ENCODE measurements at places on chromosomes 6 and 20.

DNA sequence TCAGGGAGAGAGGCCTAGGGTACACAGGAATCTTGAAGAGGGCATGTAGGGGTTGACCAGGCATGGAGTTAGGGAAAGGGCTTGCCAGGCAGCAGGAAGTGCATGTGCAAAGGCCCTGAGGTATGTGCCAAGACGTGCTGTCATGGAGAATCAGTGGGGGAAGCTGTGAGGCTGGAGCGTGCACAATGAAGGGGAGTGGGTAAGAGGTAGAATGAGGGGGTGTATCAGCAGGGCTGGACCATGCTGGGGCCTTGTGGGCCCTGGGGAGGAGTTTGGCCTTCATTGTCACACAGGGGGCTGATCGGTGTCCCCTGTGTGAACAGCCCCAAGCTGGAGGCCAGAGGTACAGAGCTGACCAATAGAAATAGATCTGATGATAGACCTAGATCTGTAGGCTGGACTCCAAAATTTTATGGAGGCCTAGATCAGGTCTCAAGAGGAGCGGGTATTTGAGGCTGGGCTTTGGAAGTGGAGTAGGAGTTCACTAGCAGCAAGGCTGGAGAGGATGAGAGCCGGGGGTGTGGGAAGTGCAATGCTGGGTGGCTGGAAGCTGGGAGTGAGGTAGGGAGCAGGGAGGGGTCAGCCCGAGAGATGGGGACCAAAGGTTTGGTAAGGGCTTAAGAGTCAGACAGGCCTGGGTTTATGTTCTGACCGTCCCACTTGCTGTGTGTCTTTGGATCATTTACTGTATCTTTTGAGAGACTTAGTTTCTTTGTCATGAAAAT, 3.0 kb downstream of the SRC start:
- no peak for DNase-seq

GRCh38 chr6:146896062-146896813, 297.5 kb downstream of the ADGB start:
- DNase-seq, result no peak

- DNase-seq, result no peak
These were observed 5.0 kb upstream of the ZBTB24 start for GRCh38 chr6:109488001-109488400.

DNA sequence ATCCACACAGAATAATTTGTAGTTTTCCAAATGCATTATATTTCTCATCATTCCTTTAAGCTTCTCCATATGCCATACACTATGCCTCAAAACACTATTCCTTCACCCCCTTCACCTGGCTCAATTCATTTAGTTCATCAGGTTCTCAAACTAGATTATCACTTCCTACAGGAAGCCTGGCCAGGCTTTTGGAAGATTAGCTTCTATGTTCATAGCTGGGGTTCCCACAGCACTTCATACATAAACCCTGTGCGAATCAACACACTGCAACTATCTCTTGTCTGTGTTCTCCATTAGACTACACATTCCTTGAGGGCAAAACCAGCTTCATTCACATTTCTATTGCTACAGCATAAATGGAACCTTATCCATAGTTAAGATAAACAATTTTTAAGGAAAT, 40.5 kb upstream of the PLN start:
- no peak for DNase-seq

DNA sequence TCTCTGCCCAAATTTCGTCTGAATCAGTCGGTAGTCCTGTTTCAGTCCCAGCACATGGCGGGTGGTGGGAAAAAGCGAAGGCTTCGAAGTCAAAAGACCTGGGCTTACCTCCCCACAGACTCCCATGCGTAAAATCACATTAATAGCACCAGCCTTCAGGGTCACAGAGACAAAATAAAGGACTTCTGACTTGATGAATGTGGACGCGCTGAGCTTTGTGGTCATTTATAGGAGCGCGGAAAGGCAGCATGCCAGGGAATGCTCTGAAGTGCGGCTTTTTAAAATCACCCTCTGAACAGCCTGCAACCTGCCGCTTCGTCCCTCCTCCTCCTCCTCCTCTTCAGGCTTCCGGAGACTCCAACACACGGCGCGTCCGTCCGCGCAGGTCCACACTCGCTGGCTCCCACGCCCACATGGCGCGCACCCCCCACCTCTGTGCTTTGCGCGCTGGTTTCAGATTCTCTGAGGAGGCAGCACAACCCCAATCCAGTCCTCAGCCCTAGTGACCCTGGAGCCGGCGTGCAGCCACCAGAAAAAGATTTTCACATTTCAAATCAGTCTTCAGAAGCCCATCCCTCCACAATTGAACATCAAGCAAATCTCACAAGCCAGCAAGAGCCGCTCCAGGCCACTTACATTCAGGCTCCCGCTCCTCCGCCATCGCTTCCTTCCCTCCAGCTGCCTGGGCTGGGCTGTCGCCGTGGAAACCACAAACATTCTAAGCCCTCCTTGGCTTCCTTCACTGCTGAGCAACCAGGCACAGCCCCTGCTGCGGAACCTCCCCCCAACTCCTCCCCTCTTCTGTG, at the start of gene C6orf118:
Gene C6orf118, minus strand, starts transcription at position 680 of the 806 bp plus-strand sequence. Its CDS starts 19 bp downstream, at position 661.
- no peak for DNase-seq

DNA sequence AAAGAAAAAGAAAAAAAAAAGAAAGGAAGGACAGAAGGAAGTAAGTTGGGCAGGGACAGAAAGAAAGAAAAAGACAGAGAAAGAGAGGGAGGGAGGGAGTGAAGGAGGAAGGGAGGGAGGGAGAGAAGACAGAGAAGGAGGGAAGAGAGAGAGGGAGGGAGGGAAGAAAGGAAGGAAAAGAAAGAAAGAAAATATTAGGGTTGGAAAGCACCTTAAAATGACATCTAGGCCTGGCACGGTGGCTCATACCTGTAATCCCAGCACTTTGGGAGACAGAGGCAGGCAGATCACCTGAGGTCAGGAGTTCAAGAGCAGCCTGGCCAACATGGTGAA, 33.2 kb downstream of the FASTKD5 start:
- DNase-seq, result no peak

GRCh38 chr20:62655282-62656196, 13.2 kb downstream of the SLCO4A1 start:
- DNase-seq, result no peak

DNA sequence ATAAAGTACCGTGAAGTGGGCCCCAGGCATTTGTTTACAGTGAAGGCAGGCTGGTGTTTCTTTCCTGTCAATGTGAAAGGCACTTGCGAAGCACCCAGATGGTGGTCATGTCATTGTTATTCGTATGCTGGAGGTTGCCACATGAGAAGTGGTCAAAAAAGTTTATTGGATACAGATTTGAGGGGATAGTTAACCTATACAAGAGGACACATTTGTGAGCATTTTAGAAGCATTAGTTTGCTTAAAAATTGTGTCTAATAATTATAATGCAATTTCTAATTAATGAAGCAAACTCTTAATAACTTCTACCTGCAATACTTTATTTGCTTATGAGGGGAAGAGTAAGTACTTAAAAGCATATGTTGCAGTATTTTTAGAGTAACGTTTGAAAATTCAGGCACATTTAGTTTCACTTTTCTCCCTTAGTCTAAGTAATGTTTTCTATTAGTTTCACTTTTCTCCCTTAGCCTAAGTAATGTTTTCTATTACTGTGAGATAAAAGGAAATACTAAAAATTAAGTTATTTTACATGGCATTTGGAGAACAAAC, 120.7 kb upstream of the CLDN20 start:
- no peak for DNase-seq

GRCh38 chr6:53295176-53295575, 53.6 kb downstream of the ELOVL5 start:
- DNase-seq, result no peak

- no peak for DNase-seq
These were observed 91.7 kb upstream of the HDDC2 start for GRCh38 chr6:125393449-125393858.

DNA sequence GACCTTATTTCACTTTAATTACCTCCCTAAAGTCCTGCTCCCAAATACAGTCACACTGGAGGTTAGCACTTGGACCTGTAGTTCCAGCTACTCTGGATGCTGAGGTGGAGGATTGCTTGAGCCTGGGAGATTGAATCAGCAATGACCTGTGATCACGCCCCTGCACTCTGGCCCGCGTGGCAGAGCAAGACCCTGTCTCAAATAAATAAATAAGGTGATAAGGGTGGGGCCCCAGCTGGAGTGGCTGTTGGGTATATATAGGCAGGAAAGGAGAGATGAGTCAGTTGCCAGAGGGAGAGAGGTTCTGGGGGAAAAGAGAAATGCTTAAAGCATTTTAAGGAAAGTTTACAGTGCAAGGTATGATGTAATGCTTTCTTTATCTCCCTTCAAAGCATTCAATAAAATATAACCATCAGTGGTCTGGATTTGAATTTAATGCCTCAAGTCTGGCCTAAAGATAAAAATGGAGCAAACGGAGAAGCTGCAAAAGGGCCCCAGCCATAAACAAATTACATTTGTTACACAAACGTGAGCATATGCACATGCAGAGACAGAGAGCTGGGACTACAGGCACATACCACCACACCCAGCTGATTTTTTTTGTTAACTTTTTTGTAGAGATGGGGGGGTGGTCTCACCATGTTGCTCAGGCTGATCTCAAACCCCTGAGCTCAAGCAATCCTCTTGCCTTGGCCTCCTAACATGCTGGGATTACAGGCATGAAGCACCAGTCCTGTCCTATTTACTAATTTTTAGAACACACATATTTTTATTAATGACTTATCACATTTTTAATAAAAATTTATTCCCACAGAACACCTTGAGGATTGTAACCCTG, 6.1 kb upstream of the PM20D2 start:
- DNase-seq, result no peak

GRCh38 chr20:23151008-23151703, 65.0 kb upstream of the CD93 start:
- DNase-seq, result no peak

GRCh38 chr6:104699593-104700329, 160.0 kb downstream of the HACE1 start:
- no peak for DNase-seq

GRCh38 chr20:32636283-32636682, 37.5 kb downstream of the C20orf203 start:
- DNase-seq, result no peak

DNA sequence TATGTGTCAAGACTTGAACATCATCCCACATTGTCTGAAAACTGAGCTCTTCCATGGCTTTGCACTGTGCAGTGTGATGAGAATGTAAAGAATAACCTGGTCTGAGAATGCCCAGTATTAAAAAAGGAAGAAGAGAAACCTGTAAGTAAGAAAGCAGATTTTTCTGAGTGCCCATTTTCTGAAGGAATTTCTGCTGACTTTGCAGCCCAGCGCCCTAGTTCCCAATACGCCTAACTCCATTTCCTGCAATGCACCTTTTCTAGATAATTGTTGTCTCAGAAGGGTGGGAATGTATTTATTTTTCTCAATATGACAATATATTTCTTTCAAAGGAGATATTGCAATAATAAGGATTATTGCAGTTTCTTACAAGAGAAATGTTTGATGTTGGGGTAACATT, 231.5 kb downstream of the HAO1 start:
- DNase-seq, result no peak

DNA sequence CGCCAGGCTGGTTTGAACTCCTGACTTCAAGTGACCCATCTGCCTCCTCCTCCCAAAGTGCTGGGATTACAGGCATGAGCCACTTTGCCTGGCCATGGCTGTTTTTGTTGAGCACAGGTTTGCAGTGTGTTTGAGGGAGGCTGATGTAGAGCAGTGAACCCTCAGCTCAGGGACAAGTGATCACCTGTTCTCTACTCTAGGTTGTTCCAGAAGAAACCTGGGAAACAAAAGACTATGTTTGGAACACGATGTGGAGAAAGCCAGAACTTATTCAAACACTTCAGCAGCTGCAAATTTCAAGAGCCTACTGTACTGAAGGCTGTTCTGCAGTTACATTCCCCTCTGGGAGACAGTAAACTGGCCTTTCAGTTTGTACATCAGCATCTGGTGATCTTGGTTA, 4.7 kb downstream of the TULP1 start:
- no peak for DNase-seq

DNA sequence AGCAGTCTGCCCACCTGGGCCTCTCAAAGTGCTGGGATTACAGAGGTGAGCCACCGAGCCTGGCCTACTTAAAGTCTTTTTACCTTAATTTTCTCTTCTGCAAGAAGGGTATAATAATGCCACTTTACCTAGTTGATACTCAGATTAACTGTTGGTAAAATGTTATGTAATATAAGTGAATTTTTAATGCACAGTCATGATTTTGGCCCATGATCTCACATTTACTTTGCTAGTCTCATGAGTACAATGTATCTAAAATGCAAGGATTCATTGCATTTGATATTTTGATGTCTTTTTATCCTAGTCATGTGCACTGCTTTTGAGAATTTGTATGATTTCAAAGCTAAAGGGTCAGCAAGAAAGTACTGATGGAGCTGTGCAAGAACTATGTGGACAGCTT, 13.1 kb downstream of the DNAH8 start:
- DNase-seq, result no peak

DNA sequence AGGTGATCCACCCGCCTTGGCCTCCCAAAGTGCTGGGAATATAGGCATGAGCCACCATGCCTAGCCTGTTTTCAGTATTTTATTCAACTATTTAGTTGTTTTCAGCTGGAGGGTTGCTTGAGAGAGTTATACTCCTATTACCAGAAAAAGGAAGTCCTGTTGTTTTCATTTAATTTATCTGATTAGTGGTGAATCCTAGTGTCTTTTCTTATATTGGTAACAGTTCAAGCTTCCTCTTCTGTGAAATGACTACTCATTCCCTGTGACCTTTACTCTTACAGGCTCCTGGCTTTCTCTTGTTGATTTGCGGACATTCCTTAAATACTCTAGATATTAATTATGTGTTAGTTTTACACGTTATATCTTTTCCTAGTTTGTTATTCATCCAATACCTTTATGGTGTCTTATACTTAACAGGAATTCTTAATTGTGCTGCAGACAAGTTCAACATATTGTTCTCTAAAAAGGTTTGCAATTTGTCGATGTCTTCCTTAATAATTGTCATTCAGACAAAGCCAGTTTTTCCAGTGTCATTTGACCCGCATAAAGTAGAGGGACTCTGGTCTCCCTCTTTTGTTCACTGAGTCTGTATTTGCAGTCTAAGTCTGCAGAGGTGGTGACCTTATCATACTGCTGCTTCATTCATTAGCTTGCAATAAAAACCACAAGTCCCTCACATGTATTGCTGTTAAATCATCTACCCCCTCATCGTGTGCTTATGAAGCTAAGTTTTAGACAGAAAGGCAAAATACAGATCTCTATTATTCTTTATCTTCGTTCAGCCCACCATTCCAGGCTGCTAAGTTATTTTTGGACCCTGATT, 51.4 kb downstream of the ZBTB9 start:
- no peak for DNase-seq

- no peak for DNase-seq
These were observed 170.5 kb upstream of the RGS17 start for GRCh38 chr6:153301602-153302001.

Measured in activated CD4-positive, CD25-positive, alpha-beta regulatory T cell treated with anti-CD3 and anti-CD28 coated beads, Interleukin-2, amount 50 U/mL, for 16 hours (primary cell).